Activated T-helper 1 cell treated with Interleukin-2 at 50 U/mL for 16 hours (primary cell): ENCODE measurements at places on chromosomes 1 and 21.
A peak's percentile ranks its signal among the peaks of the same experiment; 100 is the strongest.

GRCh38 chr1:114821978-114822377 is 32.7 kb upstream of the SYCP1 start:
- DNase-seq, result no peak

DNA sequence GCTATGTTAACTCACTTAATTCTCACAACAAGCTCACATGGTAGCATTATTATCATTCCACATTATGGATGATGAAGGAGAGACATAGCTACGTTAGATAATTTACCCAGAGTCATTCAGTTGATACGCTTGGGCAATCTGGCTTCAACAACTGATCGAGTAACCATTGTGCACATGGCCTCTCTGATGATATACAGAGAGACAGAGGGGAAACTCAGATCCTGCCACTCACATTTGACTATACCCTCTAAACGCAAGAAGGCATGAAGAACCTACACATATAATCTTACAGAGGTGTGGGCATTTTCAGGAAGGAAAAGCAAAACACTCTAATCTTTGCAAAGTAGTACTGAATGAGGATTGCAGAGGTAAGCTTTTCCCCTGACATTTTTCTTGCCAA is 360.1 kb downstream of the BARHL2 start:
- no peak for DNase-seq

DNA sequence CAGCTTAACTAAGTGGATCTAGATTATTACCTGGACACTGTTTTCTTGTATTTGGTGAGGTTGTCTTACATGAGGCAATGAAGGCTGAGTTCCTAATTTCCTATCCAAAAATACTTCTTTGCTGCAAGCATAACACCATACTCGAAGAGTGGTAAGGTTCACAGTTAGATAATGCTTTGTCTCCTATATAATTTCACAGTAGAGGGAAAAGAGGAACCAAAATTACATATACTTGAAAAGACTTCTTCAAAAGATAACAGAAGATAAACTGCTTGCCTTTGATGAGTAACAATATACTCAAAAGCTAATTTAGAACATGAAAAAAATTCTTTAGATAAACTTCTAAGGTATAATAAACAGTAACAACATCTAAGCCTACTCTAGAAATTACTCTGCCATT is 20.4 kb downstream of the USP33 start:
- no peak for DNase-seq

DNA sequence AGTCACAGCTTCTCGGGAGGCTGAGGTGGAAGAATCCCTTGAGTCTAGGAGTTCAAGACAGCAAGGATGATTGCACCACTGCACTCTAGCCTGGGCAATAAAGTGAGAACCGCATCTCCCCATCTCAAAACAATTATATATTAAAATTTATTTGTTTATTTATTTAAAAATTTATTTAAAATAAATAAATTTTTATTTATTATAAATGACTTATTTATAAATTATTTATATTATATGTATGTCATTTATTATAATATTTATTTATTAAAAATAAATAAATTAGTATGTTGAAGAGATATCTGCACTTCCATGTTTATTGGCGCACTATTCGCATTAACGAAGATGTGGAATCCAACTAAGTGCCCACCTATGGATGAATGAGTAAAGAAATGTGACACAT is 683.2 kb upstream of the BRINP3 start:
- DNase-seq, result no peak

DNA sequence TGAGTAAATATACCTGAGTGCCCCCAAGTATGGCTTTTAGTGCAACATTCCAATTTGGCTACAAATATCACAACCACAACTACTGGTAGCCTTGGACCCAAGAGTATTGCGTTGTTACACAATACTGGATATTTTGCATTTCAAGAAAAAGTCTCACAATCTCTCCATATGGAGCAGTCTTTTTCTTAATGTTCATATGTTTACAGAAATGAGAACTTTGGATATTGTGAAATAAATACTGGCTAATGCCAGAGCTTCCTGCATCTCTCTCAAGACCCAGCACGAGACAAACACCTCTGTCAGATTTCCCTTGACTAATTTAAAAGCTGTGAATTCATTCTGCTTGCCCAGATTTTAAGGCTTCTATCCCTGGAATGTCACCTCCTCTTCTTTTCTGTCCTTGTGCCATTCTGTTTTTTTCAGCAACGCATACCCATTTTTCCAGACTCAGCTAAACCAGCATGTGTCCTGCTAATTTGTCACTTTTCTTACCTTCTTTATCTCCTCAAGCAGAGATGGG is 136.2 kb upstream of the BACE2 start:
- no peak for DNase-seq

- DNase-seq, result no peak
Measured at GRCh38 chr1:105083611-105084010, 1333.9 kb downstream of the AMY1C start.

DNA sequence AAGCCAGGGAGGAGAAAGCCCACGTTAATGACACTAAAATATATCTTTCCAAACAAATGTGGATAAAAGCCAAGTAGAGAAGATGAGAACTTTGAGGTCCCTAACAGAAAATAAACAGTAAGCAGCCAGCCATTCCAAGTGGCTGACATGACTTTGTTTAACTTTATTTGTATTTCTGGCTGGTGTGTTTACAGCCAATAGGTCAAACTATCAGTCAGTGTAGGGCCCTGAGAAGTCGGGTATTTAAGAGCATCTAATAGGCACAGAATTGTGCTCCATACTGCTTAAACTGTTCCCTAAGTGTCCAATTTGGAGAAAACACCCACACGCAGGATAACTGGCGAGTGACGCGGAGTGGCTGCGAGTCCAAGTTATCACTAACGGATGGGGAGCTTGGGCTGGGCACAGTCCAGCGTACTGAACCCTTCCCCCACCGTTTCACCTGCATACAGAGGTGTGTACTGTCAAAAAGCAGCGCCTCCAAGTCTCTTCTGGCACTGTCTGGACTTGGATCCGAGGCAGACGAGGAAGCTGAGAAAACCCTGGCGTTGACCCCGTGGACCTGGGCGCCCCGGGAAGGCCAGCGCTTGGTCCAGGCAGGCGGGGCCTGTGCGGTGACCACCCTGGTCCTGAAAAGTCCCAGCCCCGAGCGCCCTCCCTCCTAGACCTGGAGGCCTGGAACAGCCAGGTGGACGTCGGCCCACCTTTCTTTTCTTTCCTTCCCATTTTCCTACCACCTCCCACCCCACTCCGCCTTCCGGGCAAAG is 662 bp upstream of the LGALS8 start:
- DNase-seq, result no peak

DNA sequence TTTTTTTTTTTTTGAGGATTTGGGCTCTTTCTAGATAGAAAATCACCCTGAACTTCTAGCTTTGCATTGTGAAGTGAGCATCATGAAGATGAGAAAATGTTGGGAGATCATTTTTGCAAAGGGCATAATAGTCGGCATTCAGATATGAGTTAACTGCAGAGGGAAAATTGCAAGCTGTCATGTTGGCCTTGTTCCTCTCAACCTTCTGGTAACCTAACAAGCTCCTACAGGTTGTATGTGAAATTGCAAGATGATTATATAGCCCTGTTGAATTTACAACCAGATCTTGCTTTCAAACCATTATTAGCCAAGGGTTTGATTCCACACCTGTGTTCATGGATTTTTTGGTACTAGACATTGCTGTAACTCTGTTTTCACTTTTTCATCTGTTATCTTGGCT is 2.2 kb downstream of the ELOA start:
- no peak for DNase-seq

DNA sequence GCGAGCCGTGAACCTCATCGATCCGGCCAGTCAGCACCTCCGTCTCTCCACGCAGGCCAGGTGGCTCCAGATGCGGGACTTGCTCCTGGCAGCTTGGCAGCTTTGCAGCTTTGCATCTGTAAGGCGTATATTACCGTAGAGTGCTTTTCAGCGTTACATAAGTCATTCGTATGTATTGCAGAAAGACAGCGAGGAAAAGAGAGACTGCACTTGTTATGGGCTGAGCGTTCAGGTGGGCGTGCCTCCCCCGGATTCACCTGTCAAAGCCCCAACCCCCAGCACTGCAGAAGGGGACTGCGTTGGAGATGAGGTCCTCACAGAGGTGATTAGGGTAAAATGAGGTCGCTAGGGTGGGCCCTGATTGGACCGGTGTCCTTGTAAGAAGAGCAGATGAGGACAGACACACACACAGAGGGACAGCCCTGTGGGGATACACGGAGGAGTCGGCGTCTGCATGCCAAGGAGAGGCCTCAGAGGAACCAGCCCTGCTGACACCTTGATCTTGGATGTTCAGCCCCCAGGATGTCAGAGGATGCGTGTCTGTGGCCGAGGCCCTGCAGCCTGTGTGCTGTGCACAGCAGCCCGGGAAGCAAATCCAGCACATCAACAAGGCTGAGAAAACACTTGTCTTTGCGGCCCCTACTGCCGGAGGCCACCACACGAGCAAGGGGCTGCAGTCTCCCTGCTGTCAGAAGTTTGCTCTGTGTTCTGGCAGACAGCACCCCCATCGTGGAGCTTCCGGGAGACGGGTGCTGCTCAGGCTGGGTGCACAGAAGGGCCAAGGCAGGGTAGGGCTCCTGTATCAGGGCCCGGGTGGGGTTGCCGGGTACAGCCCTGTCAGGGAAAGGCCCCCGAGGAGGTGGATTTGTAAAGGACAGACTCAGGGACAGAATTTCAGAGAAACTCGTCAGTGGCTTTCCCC is 10.9 kb upstream of the AGPAT3 start:
- DNase-seq, result no peak

DNA sequence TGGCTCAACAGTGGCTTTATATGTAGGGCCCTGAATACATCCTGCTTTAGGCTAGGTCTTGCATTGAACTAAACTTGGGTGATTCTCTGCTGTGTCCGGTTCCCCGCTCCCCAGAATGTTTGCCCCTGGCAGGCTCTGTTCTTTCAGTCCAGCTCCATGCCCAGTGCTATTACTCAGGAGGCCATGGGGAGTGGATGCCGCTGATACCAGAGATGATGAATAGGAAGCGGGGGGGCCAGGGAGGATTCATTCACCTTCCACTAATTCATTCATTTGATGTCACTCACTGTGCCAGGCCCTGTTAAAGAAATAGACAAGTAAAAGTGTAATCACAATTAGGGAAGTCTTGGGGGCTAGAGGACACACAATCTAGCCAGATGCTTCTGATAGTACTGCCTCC is 83.8 kb downstream of the TMEM53 start:
- no peak for DNase-seq

- DNase-seq, result no peak
Measured at GRCh38 chr1:193338194-193338593, 151.8 kb upstream of the B3GALT2 start.

GRCh38 chr1:72284084-72284347 is 1.7 kb upstream of the NEGR1 start:
- no peak for DNase-seq

GRCh38 chr1:112247961-112248360 is 148.1 kb upstream of the CTTNBP2NL start:
- no peak for DNase-seq

GRCh38 chr1:223250632-223251015 is 107.6 kb upstream of the TLR5 start:
- DNase-seq, result no peak

GRCh38 chr1:116531917-116532316 is 38.9 kb downstream of the CD58 start:
- no peak for DNase-seq

- peak; percentile 35 for DNase-seq
Measured at GRCh38 chr1:85307987-85308832, 31.8 kb upstream of the BCL10 start.

GRCh38 chr1:173467426-173467825 is 9.7 kb upstream of the PRDX6 start:
- DNase-seq, result no peak

GRCh38 chr1:111179968-111180533 is 20.4 kb downstream of the DENND2D start:
- DNase-seq, result no peak

GRCh38 chr1:53470155-53470554 is 11.0 kb downstream of the DMRTB1 start:
- no peak for DNase-seq

GRCh38 chr1:183807549-183808168 is 2.7 kb downstream of the RGL1 start:
- DNase-seq, result no peak

GRCh38 chr1:25118546-25118945 is 113.8 kb downstream of the SYF2 start:
- DNase-seq, result no peak

DNA sequence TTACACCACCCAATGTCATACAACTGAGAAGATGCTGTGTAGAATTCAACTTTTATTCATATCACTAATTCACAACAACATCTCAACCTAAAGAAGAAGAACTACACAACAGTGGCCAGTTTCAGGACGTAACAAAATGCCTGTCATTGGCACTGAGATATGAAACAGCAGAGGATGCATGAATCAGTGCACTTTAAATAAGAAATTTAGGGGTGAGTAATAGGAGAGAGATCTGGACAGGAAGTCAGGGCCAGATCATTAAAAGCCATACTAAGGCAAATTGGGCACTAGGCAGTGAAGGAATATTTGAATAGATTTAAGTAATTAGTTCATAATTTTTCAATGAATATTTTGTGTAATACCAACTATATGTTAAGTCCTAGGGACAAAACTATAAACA is 510.5 kb downstream of the PLPP3 start:
- no peak for DNase-seq

GRCh38 chr1:167298325-167298724 is 77.6 kb downstream of the POU2F1 start:
- no peak for DNase-seq

- DNase-seq, result no peak
Measured at GRCh38 chr21:16534408-16535101, 804.8 kb downstream of the USP25 start.

GRCh38 chr1:110746644-110747259 is 72.0 kb upstream of the KCNA3 start:
- DNase-seq, result peak; percentile 12

- no peak for DNase-seq
Measured at GRCh38 chr1:30763651-30764248, 6.2 kb upstream of the LAPTM5 start.

GRCh38 chr1:44628962-44629756 is 45.1 kb downstream of the TMEM53 start:
- DNase-seq, result no peak

GRCh38 chr1:7993593-7994479 is 32.3 kb downstream of the ERRFI1 start:
- no peak for DNase-seq

DNA sequence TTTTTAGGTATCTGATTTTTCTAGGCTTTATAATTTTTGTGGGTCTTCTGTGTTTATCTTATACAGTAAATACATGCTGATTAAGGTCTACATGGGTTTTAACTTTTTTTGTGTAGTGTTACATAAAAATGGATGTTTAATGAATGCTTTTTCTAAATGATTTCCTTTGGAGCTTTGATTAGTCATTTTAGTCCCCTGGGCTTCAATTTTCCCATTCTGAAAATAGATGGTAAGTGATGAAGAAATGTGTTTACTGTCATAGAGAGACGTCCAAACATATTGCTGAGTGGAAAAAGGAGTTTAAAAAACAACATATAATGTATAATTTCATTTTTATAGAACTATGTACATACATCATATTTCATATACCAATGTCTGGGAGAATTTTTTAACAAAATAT is 140.9 kb upstream of the HMCN1 start:
- no peak for DNase-seq

- DNase-seq, result no peak
Measured at GRCh38 chr1:244605835-244606370, 47.0 kb upstream of the DESI2 start.

- DNase-seq, result no peak
Measured at GRCh38 chr1:203172184-203173010, 3.2 kb downstream of the MYBPH start.
